T follicular helper cell (primary cell): ENCODE measurements at places on chromosomes 2 and 18.
A peak's percentile ranks its signal among the peaks of the same experiment; 100 is the strongest.

DNA sequence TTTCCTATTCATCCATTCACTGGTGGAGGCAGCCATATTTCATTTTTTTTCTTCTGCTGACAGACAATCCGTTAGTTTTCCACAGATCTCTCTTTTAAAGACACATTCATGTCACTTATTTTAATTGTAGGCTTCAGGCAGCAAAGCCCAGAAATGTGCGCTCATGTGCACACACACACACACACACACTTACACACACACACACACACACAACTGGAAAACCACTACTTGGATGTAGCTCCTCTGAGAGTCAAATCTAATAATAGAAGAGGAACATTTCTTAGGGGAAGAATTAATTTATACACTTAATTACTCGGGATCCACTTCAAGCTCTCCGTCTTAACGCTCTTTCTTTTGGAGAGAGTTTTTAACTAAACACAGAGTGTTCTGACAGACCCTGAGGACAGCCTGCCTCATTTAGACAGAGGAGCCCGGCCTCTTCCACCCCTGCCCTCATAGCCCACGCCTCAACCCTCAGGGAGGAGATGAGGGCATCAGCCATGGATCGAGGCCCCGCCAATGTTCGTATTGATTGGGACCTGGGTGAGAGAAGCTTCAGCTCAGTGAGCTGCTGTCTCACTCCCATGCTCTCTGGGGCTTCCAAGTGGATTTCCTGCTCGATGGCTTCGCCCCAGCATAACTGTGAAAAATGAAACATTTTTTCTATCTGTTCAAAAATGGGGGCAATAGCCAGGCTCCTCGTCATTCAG, 261.4 kb upstream of the SKOR2 start:
- no peak for DNase-seq

- no peak for DNase-seq
These were observed 42.6 kb upstream of the RAPGEF4 start for GRCh38 chr2:172693037-172693436.

GRCh38 chr2:23569761-23570365, 184.9 kb downstream of the KLHL29 start:
- DNase-seq, result no peak

DNA sequence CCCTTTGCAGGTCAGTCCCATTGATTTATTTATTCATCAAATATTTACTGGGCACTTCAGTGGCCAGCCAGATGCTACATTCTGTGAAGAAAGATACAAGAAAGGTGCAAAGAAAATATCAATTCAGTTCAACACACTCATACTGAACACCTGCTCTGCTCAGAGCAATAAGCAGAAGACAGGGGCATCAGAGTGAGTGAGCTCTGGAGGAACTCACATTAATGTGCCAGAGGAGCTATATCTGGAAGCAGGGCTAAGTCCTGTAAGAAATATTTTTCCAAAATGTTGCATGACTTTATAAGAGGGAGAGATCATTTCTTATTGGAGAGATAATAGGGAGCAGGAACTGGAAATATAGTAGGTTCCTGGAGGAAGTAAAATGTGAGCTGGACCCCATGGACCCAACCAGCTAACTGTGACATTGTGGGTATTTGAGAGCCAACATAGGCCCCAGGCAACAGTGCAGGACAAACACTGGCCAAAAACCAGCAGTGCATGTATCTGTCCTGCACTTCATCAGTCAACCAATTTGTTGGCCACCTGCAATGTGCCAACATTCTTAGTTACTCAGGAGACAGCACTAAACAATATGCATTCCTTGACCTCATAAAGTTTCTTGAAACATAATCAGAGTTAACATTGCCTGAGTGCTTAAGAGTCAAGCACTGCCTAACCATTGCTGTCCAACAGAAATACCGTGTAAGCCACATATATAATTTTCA, 102.7 kb upstream of the PTPRM start:
- no peak for DNase-seq

DNA sequence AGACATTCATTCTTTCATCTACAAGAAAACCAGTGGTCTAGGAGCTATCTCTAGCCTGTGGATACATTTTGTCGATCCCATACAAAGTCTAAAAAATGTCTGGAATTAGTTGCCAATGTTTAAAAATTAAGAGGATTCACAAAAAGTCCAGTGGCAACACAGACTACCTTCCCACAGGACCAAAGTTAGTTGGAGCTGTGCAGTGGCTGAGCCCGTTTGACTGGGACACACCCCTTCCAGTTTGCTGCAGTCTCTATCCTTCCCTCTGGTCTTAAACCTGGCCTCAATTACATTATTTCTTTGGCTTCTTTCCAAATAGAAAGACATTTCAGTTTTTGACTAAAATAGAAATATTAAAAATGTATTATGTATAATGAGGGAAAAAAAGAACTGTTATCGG, 18.6 kb downstream of the SLC16A14 start:
- DNase-seq, result no peak

DNA sequence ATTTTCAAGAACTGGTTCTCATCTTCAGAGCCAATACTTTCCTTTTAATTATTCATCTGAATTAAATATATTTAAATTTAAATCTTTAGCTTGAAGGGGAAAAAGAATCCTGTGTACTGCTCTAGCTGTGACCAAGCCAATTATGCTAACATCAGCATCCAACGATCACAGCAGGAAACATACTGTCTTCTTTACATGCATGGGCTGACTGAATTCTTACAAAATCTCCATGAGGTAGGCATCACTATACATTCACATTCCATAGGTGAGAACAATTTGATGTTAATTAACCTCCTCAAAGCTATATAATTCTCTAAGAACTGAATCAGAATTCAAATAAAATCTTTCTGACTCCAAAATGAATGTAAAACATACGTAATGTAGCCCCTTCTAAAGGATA, 118.8 kb upstream of the MAP2 start:
- no peak for DNase-seq

DNA sequence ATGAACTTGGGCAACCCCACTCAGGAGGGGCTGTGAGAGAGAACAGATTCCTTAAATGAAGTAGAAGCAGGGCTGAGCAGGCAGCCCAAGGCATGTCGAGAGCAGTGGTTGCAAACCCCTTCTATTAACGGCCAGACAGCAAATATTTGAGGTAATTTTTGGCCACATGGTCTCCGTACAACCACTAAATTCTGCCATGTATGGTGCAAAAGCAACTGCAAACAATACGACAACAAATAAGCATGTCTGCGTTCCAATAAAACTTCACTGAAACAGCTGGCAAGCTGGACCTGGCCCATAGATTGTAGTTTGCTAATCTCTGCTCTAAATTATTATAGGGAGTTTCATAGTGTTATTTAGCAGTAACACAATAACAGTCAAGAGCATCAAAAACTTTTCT, 217.0 kb upstream of the ZNF521 start:
- DNase-seq, result no peak

GRCh38 chr2:1582891-1583341, 161.4 kb downstream of the PXDN start:
- no peak for DNase-seq

- peak; percentile 88 for DNase-seq
These were observed at the start of gene LBH for GRCh38 chr2:30231212-30231995. Gene LBH, plus strand, starts transcription at chr2:30231534. Its CDS starts 205 bp downstream, at chr2:30231739.

GRCh38 chr2:121196132-121196848, 88.7 kb downstream of the TFCP2L1 start:
- no peak for DNase-seq

DNA sequence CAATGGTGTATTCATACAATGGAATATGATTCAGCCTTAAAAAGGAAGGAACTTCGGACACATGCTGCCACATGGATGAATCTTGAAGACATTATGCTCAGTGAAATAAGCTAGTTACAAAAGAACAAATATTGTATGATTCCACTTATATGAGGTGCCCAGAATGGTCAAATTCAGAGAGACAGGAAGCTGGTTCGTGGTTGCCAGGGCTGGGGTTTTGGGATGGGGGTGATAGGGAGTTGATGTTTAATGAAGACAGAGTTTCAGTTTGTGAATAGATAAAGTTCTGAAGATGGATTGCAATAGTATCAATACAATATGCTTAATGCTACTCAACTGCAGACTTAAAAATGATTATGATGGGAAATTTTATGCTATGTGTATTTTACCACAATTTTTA, 28.0 kb upstream of the MC2R start:
- DNase-seq, result no peak

GRCh38 chr2:46229134-46230063, 67.8 kb upstream of the EPAS1 start:
- no peak for DNase-seq

DNA sequence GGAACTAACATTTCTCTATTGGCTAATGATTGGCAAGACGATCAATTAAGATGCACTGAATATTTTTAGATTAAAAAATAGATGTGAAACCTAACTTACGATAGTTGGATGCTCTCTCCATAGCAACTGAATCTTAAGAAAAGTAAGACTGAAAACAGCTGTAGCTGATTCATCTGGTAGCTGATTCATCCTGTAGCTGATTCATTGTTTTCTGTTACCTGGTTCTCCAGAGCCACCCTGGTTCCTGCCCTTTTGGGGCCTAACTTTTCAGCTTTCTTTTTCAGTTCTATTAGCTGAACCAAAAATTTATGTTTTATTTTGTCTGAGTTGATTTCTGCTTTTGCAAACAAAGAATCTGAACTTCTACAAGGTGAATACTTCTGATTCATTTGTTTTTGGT, 22.7 kb upstream of the SPR start:
- no peak for DNase-seq

DNA sequence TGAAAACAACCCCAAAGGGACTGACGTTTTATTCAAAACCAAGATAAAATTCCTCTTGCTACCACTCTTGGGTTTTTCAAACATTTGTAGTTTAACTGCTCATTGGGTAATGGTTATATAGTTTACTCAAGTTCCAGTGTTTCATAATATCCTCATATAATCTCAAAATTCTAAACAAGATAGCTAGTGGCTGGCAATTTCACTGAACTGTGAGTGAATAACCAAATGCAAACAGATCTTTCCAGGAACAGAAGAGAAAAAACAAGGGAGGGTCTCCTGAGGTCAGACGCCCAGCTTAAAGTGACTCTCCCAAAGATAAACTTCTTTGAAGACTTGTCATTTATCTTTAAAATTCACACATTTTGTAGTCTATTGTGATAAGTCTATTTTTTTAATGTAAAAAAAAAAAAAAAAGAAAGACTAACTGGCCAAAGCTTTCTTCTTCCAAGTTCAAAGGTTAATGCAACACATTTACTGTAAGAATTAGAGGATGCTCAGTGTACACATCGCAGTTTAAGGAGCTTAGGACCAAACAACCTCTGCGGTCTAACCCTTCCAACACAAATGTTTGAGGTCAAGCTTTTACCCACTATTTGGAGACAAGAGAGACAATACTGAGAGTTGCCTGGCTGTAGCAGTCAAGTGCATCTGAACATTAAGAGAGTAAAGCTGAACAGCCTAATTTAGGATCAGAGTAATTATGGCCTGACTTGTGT, 26.6 kb downstream of the LPIN2 start:
- DNase-seq, result no peak

DNA sequence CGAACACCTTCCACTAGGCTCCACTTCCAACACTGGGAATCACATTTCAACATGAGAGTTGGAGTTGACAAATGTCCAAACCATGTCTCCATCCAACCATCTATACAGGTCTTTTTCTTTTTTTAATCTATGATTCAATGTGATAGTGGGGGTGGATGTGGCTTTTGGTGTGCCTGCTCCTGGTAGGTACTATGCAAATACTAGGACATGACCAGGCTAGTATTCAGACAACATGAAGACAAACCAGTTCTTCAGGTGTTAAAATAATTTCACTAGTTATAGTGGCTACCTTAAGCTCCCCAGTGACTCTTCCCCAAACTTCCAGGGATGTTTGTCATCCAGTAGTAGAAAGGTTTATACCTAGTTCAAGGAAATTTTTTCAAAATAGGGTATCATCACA, 387.5 kb downstream of the CDH2 start:
- no peak for DNase-seq

- no peak for DNase-seq
These were observed 218.4 kb downstream of the TMEM163 start for GRCh38 chr2:134500211-134500935.

DNA sequence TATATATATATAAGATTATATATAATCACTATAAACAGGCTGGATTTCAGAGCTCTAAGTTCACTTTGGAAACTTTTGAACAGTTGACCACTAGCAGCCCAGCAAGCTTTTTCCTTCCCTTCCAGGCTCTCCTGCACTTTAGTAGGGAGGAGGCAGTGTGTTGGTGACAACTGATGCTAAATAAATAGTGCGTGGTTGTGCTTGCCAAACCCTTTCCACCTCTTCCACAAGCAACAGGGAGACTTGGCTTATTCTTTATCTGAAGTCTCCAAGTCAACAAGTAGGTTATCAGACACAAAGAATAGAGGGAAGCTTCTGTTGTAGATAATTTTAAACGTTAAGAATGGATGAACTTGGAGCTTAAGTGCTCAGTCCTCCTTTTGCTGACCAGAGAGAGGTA, 408.2 kb upstream of the HNRNPA3 start:
- DNase-seq, result no peak

DNA sequence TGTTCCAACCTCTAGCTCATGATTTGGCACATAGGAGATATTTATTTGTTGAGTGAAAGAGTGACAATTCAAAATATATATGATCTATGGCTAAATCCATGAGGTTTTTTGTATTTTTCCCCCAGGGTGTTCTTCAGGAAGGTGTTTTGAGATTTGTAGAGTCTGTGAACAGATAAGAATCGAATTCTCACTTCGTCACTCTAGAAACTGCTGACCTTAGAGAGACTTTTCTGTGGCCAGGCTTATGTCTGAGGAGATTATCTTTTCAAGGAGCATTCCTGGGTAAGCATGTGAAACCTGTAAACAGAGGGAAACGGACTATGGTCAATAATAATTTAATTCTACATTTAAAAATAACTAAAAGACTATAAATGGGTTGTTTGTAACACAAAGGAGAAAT, 849 bp upstream of the ITGB6 start:
- no peak for DNase-seq

DNA sequence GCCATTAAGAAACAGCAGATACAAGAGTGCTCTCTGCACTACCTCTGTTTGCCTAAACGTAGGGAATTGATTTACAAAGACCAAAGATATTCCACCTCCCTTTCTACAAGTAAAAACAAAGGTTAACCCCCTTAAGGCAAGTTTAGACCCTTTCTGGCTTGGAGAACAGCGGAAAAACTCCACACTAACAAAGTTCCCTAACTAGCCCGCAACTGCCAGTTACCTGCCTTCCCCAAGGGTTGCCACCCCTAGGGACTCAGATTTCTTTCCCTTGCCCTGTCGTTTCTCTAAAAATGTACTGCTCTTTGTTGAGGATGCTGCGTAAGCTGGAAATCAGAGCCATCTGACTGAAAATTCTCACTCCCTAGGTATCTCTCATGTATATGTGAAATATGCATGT, 627.5 kb upstream of the SOX11 start:
- no peak for DNase-seq

- no peak for DNase-seq
These were observed 8.0 kb upstream of the GALNT1 start for GRCh38 chr18:35573531-35573930.

- no peak for DNase-seq
These were observed 58.8 kb upstream of the LRRTM1 start for GRCh38 chr2:80363330-80363729.

GRCh38 chr2:207819839-207820784, 50.4 kb upstream of the FZD5 start:
- DNase-seq, result no peak
